ENCODE measurements at places on chromosomes 4 and X. TPM values are rescaled to one million over a fixed set of nuclear protein-coding genes. Genes with fewer than 3 reads are reported as not detected.

DNA sequence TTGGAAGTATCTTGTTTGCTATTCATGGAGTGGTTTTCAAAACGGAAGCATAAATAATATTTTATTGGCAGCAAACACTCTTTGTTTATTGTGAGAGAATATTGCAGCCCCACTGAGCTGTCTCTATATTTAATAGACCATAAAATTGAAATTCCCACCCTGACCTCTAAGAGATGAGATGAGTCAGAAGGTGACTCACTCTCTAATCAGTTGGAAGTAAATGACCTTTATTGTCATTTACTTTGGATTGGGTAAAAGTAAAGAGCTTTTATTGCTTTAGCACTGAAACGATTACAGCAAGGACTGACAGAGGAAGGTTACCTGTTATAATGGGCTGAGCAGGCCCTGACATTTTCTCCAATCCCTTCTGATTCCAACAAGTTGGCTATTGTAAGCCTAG is 55.0 kb downstream of the SYTL5 start:
- H3K4me3 ChIP-seq, result no peak overlapping the region
- no peaks in the 10 kb centered on the region for H3K27me3 ChIP-seq
- H3K36me3 ChIP-seq, result no peaks in the 10 kb centered on the region

The CPZ gene
- total RNA-seq, result 4.8 TPM

DNA sequence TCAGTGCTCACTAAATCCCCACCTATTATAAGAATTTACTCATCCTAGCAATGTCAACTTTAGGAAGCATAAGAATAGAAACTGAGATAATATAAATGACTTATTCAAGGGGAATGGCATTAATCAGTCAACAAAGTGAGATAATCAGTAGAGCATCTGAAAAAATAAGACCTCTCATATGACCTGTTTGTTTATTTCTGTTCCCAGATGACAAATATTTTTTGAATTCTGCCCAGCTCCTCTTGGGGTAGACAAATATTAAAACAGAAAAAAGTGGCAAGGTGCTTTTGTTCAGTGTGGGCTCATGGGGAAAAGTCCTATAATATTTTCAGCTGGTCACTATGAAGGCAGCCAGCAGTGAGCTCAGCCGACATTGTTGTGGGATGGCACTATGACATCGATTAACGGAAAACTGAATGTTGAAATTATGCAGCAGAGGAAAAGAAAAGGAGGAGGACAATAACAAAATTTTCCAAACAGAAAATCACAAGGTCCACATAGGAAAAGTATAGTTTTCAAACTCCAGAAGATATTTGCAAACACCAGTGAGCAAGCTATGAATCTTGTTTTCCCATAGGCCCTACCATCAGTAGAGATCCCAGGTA is 109.6 kb downstream of the ANXA3 start:
- H3K4me3 ChIP-seq, result 0 out of 2 replicates have a peak overlapping the region, but pooled peaks have one; percentile 2
- H3K36me3 ChIP-seq, result no peaks in the 10 kb centered on the region
- no peak overlapping the region for H3K27ac ChIP-seq
- H3K4me1 ChIP-seq, result peaks cover 65% of the 10 kb centered on the region
- DNase-seq, result no peak
- no peaks in the 10 kb centered on the region for H3K27me3 ChIP-seq

The ZNF827 gene
- total RNA-seq, result 17.3 TPM

Data from HFFc6 (cell line).